ENCODE measurements at places on chromosomes 2 and 18.

DNA sequence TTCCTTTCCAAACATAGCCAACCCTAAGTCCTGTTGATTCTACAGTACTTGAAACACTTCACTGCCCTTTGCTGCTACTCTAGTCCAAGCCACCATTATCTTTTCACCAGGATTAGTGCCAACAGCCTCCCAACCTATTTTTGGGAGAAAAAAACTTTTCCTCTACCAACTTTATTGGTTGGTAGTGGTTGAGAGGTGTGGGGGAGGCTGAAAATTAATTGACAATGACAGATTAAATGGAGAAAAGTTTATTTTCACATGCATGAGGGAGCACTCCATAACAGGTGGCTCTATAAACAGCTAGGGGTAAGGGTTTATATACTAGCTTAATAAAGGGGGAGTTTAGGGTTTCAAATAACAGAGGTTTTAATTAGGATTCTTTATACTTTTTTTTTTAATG lies 37.8 kb upstream of the ITPRID2 start:
- no peak for DNase-seq

GRCh38 chr2:9360701-9361100 lies 62.6 kb downstream of the ITGB1BP1 start:
- DNase-seq: no peak

GRCh38 chr18:12406371-12407111 lies 1.2 kb upstream of the PRELID3A start:
- no peak for DNase-seq

DNA sequence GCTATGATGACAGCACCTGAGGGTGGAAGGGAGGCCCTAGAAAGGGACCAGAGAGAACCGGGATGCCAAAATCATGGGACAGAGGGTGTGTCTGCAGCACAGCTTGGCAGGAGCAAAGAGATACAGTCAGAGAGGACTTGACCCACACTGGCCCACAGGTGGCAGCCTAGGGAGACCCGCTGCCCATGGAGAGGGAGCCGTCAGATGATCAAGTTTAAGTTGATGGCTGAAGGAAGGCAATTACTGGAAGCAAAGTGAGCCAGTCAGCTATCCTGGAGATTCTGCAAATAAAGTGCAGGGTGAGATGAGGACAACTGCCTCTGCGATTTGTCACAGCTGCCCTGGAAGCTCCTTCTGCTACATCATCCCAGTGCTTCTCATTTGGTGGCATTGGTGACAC lies 74.0 kb downstream of the CMPK2 start:
- peak; percentile 49 for DNase-seq

DNA sequence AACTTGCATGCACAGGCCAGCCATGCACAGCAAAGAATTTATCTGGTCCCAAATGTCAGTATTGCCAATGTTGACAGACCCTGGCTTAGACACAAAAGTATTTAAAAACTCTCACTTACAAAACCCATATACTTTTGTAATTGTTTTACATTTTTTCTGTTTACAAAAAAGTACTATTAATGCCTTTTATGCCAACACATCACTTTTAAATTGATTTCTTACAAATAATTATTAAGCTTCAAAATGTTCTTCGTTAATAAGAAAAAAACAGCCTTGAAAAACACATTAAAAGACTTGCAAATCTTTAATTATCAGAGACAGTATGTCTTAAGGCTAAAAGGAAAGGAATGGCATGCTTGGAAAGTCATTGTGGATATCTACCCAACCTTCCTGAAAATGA lies 181.3 kb upstream of the TWIST2 start:
- no peak for DNase-seq

Measured in iPS-NIHi11 (cell line).